Cortex of kidney (tissue), 1 donor: ENCODE measurements at places on chromosomes 7 and 10.

- DNase-seq = no peak
Observed at GRCh38 chr7:103813970-103814369, 175.5 kb downstream of the RELN start.

GRCh38 chr7:50610521-50611277, 45.5 kb upstream of the DDC start:
- no peak for DNase-seq

DNA sequence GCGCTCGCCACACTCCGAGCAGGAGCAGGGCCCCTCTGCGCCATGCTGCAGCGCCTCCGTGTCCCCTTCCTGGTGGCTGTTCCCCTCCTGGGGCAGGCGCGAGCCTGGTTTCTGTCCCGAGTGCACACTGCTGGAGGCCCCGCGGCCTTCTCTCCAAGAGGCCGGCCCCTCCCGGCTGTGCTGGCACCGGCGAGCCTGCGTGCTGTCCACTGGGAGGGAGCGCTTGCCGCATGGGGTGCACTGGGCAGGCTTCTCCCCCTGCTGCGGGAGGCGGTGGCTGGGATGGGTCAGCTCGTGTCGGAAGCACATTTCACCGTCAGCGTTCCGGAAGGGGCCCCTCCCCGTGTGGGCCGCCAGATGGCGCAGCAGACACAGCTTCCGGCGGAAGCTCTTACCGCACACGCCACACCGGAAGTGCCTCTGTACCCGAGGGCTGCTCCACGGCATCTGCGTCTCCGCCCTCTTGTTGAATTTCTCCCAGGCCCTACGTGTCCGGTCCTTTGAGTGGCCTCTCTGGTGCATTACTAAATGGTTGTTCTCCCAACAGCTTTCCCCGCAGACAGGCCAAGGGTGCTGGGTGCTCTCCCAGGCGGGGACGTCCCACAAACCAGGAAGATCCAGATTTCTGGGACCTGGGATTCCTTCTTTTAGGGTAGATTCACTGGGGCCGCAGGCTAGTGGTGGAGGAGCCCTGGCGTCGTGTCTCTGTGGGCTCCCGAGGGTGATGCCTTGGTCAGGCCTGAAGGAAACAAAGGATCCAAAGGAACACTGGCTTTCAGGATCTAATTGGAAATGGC, 18.7 kb downstream of the ZNF786 start:
- DNase-seq = no peak

DNA sequence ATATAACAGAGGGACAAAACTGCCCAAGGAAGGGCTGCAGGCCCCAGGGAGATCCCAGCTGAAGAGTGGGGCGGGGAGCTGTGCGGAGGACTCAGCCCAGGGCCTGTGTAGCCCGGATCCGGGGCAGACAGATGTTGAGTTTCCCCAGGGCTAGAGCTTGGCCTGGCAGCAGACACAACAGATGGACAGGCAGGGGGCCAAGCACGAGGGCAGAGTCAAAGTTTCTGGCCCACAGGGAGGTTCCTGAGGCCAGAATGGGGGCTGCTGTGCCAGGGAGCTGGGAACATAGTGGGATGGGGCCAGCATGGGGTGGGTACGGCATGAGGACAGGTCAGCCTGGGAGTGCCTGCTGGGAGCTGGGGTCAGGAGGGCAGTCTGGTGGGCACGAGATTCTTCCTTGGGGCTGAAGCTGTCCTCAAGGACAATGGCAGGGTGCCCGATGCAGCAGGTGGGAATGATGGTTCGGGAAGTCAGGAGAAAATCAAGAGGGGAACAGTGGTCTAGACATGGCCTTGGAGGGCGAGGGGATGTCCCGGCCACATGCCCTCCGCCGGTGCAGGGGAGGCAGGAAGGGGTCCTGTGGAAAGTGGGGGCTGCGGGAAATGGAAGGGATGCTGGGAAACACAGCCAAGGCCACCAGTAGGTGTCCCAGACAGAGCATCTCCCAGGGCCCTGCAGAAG, 519.1 kb upstream of the FOXK1 start:
- no peak for DNase-seq

- no peak for DNase-seq
Observed at GRCh38 chr7:134021836-134022235, 105.3 kb upstream of the LRGUK start.
